ENCODE measurements at places on chromosomes 3 and 15. TPM values are rescaled to one million over a fixed set of nuclear protein-coding genes. Genes with fewer than 3 reads are reported as not detected.

- no peak overlapping the region for H3K4me3 ChIP-seq
- no peaks in the 10 kb centered on the region for H3K36me3 ChIP-seq
- H3K4me1 ChIP-seq: peaks cover 5% of the 10 kb centered on the region
- no peak for DNase-seq
Observed at GRCh38 chr3:23201154-23201838, 1.8 kb upstream of the UBE2E2 start.

Gene ENTPD3
- not detected for total RNA-seq

Gene PEAK1
- total RNA-seq: 91.9 TPM

Gene DUOX2
- total RNA-seq: not detected

DNA sequence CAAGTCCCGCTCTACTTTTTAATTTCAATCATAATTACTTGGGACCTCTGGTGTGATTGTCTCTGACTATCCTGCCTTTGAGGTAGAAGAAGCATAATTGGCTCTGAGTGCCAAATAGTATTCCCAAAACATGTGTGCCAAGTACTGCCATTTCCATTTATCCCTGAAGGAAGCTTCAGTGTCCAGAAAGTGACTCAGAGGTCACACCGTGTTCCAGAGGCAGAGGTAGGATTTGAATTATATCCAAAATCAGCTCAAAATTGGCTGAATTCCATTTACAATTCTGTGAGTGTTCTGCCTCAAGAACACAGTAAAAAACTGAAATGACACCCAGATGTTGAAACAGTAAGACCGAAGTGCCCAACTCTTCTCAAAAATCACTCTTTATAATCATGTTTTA, 255.3 kb downstream of the RSL24D1 start:
- H3K4me1 ChIP-seq: no peaks in the 10 kb centered on the region
- DNase-seq: no peak
- H3K27me3 ChIP-seq: no peaks in the 10 kb centered on the region
- H3K36me3 ChIP-seq: no peaks in the 10 kb centered on the region
- no peak overlapping the region for H3K27ac ChIP-seq

- no peak for DNase-seq
- no peak overlapping the region for H3K4me3 ChIP-seq
- H3K27ac ChIP-seq: no peak overlapping the region
- no peaks in the 10 kb centered on the region for H3K36me3 ChIP-seq
Observed at GRCh38 chr3:190286014-190286413, 36.2 kb downstream of the CLDN1 start.

DNA sequence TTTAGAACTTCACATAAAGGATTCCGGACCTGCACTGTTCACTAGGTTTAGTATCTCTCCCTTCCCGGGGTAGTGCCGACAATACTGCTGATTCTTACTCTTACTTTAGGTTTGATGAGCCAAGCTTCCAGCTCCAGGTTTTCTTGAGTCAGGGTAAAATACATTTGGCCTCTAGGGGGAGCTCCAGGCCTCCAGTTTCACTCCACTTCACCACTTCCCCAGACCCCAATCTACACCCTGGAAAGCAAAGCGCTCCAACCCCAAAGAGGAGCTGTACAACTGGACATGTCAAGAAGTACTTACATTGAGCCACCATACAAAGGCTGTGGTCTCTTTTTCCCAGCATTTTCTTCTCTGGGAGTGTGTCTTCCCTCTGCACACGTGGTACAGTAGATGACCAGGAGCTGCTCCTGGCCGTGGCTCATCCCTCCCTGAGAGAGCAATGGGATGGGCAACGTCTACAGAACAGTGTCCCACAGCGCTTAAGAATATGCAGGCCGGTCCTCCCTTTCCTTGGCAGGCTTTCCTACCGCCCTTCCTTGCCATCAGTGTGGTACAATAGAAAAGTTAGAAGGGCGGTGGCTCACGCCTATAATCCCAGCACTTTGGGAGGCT, 93.9 kb upstream of the CCDC80 start:
- no peak overlapping the region for H3K27ac ChIP-seq
- no peak overlapping the region for H3K4me3 ChIP-seq
- H3K27me3 ChIP-seq: no peaks in the 10 kb centered on the region

Gene TAGLN3
- total RNA-seq: not detected

Gene CILP
- not detected for total RNA-seq

DNA sequence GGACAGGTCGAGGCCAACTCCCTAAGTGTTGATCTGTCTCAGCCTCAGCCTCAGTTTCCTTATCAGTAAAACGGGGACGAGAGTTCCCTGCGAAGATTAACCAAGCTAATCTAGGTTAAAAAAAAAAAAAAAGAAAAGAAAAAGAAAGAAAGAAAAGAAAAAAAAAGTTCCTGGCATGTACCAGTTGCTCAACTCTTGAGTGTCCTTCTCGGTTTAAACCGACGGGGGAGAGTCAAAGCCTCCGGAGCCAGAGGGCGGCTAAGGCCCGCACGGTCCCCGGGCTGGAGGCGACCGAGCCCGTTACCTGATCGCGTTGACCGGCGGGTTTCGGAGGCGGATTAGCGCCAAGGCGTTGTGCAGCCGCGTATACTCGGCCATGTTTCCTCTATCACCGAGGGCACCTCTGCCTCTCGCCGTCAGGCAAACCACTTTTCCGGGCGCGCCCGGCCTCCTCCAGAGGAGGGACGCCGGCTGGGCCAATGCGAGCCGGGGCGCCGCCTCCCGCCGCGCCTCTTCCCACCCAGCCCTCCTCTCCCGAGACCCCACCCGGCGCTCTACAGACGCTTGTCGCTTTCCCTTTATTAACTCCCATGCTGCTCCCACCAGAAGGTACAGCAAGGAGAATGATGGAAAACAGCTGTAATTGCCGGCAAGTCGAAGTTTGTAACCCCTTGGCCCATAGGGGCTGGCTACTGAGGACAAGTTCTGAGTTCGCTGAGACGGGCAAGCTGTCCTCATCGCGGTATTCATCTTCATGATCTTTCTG, at the start of gene EHHADH:
Gene EHHADH, minus strand, starts transcription at position 405 of the 766 bp plus-strand sequence. Its CDS starts 27 bp downstream, at position 378.
- peak; percentile 70 for DNase-seq
- H3K27ac ChIP-seq: no peak within 1 kb of the TSS
- H3K4me1 ChIP-seq: no peaks in the 10 kb centered on the region
- peak within 1 kb of the TSS; percentile 72 for H3K4me3 ChIP-seq
- H3K27me3 ChIP-seq: no peaks in the 10 kb centered on the region

DNA sequence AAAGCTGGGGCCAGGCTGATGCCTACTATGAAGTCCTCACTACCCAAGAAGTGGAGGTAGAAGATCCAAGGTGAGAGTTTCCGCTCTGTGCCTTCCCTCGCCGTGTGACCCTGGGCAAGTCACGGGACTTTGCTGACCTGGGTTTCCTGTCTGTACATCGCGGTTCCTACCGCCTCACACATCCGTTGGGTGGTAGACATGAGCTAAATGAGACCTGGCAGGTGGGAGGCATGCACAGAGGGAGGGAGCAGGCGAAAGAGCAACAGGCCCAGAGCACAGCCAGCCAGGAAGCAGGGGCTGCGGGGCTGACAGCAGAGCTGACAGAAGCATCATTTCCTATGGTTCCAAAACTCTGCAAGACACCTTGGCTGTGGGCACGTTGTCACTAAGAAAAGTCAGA, 157.3 kb upstream of the BHLHE40 start:
- peaks cover 20% of the 10 kb centered on the region for H3K4me1 ChIP-seq
- H3K4me3 ChIP-seq: no peak overlapping the region
- no peaks in the 10 kb centered on the region for H3K27me3 ChIP-seq
- H3K36me3 ChIP-seq: no peaks in the 10 kb centered on the region
- no peak for DNase-seq

DNA sequence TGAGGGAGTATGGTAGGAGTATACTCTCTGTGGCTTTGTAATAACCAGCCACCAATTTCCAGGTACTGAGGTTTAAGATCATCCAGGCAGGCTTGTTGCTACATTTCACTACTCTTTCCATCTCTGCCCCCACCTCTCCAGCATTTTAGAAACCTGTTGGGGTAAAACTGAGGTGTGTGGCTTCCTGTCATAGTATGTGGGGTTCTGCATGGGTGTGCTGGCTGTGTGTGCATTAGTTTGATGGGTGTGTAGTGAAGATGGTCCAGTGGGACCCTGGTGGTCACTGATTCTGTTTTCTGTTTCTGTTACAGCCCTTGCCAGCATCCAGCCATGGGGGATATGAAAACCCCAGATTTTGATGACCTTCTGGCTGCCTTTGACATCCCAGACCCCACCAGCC, 34.0 kb downstream of the ZNF592 start:
- H3K27ac ChIP-seq: no peak overlapping the region
- H3K4me1 ChIP-seq: no peaks in the 10 kb centered on the region
- DNase-seq: no peak

GRCh38 chr15:78104119-78104479, 11.7 kb downstream of the SH2D7 start:
- no peak overlapping the region for H3K27ac ChIP-seq
- no peak for DNase-seq
- H3K27me3 ChIP-seq: no peaks in the 10 kb centered on the region
- peaks cover 17% of the 10 kb centered on the region for H3K4me1 ChIP-seq
- no peak overlapping the region for H3K4me3 ChIP-seq
- no peaks in the 10 kb centered on the region for H3K36me3 ChIP-seq

DNA sequence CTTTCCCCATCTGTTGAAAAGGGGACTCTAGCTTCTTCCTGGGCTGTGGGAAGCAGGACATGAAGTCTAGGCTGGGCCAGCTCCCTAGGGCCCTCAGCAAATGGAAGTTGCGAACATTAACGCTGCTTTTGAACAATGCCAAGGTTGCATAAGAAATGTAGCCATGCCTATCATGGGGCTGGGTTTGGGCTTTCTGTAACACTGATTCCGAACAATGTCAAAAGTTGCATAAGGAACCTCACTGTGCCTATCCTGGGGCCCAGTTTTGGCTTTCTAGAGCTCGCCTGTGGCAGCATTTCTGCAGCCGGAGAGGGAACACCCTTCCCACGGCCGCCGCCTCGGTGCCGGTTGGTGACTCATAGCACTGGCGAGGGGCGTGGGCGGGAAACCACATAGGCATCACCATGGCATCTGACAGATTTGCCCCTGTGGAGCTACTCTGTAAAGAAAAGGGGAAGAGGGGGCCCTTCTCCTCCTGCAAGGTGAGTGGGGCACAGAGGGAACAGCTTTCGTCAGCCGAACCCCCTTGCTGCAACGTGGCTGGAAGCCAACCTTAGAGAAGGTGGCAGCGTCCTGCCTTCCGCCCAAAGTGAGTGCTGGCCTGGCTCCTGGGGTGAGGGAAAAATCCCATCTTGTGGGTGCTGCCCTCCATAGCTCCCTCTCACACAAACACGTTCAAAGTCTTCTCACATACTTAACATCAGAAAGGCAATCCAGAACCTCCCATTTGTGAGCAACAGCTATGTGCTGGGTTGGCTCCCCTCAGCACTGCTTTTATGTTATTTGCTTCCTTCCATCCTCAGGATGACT, 46.6 kb upstream of the ATP2B2 start:
- no peaks in the 10 kb centered on the region for H3K4me1 ChIP-seq
- no peak overlapping the region for H3K4me3 ChIP-seq
- no peaks in the 10 kb centered on the region for H3K36me3 ChIP-seq
- no peak overlapping the region for H3K27ac ChIP-seq
- H3K27me3 ChIP-seq: no peaks in the 10 kb centered on the region
- no peak for DNase-seq

GRCh38 chr15:60614862-60615771, 136.2 kb upstream of the ICE2 start:
- H3K36me3 ChIP-seq: no peaks in the 10 kb centered on the region
- H3K4me3 ChIP-seq: no peak overlapping the region
- peaks cover 25% of the 10 kb centered on the region for H3K4me1 ChIP-seq
- H3K27ac ChIP-seq: no peak overlapping the region

GRCh38 chr3:60555686-60556354, 695.4 kb downstream of the FHIT start:
- no peaks in the 10 kb centered on the region for H3K36me3 ChIP-seq
- no peak overlapping the region for H3K4me3 ChIP-seq
- no peak overlapping the region for H3K27ac ChIP-seq
- no peak for DNase-seq

Gene CNTN6
- not detected for total RNA-seq

GRCh38 chr3:68728343-68728742, 204.0 kb downstream of the TAFA4 start:
- H3K4me3 ChIP-seq: no peak overlapping the region
- DNase-seq: no peak
- no peaks in the 10 kb centered on the region for H3K27me3 ChIP-seq
- no peaks in the 10 kb centered on the region for H3K36me3 ChIP-seq

GRCh38 chr3:56173601-56174000, 294.7 kb downstream of the ERC2 start:
- no peaks in the 10 kb centered on the region for H3K36me3 ChIP-seq
- H3K4me3 ChIP-seq: no peak overlapping the region
- H3K27ac ChIP-seq: no peak overlapping the region
- no peak for DNase-seq
- no peaks in the 10 kb centered on the region for H3K4me1 ChIP-seq

Gene PLA2G4E
- total RNA-seq: not detected

DNA sequence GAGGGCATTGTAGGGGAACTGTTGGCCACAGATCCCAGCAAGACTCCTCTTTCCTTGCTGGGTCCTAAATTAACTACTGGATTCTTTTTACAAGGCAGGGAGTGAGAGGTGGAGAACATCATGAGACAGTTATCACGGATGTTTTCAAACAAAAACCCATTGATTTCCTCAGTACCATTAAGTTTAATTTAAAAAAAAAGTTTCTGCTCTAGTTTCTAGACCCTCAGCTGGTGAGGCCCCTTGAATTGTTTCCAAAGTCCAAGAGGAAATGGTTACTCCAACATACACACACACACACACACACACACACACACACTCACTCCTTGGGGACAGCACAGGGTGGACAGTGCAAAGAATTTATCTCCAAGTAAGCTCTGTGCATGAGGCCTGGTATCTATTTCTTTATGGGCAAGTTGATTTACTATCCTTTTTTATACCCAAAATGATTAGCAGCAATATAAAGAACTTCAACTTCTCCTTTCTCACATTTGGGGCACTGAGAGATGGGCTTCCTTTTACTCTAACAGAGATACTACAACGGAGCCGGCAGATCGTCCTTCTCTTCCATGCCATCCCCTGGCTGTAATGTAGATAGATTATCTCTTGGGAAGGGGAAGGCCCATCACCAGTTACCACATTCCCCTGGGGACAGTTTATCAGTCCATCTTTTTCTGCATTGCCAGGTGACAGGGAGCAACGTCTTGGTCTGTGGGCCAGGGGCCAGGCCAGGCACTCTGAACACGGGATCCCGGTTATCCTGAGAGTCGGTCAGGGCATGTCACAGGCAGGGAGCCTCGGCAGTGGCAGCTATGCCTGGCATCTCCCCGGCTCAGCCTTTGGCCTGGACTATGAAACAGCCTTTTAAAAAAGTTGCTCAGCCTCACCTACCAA, 54.7 kb downstream of the CORO2B start:
- no peak overlapping the region for H3K4me3 ChIP-seq
- H3K4me1 ChIP-seq: no peaks in the 10 kb centered on the region
- no peak overlapping the region for H3K27ac ChIP-seq
- no peak for DNase-seq

- H3K27ac ChIP-seq: peak within 1 kb of the TSS; percentile 45
- peaks cover 24% of the 10 kb centered on the region for H3K4me1 ChIP-seq
- peaks cover 19% of the 10 kb centered on the region for H3K36me3 ChIP-seq
- DNase-seq: peak; percentile 74
- no peaks in the 10 kb centered on the region for H3K27me3 ChIP-seq
Observed at GRCh38 chr3:38138349-38139190, at the start of gene MYD88. Gene MYD88 (plus strand): TSS chr3:38138661. CDS start chr3:38138701, 40 bp downstream.

Gene ANKUB1
- total RNA-seq: not detected

Data from endothelial cell of umbilical vein (primary cell).